Fibroblast of gingiva (primary cell): ENCODE measurements at places on chromosomes 4 and X.
A peak's percentile ranks its signal among the peaks of the same experiment; 100 is the strongest.

- DNase-seq = no peak
Observed at GRCh38 chr4:120051253-120051652, 15.4 kb downstream of the MAD2L1 start.

DNA sequence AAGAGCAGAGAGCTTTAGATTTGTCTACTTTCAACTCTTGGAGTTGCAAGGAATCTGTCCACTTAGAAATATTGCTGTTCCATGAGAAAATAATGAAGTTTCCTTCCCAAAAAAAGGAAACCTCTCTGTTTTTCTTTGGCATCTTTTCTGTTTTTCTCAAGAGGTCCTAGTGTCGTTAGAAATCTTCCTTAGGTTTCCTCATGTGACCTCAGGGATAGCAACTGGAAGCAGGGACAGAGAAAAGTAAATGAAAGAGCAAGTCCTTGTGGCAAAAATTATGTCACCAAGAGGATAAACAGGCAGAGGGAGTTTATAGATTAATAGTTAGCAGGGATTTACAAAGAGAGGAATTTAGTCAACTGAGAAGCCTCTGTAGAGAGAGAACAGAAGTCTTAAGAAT lies 478.4 kb upstream of the ADGRL3 start:
- DNase-seq = no peak

DNA sequence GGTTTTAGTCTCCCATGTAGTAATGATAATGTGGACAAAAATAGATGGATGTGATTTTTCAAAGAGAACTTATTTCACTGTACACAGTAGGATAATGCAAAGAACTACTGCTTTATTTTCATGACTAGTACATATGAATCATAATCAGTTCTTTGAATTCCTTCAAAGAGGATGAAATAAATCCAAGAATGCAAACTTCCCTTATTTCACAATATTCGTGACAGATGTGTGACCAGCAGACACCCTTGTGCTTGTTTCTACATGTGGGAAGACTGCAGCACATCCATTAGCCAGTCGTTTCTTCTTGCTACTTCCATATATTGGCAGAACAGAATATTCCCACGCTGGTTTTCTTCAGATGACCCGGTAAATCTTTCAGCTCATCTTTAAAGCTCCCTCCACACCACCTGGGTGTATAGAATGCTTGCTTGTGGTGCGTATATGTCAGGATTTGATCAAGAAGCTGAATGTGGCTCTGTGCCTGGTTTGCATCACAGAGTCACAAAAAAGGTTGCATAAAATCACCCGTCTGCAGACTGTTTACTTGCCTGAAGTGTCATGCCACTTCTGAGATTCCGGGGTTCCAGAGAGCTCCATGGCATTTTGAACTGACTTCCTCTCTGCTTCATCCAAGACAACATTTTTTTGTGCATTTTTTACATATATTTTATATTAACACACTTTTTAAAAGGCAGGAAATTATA lies 47.7 kb upstream of the FAT4 start:
- peak; percentile 89 for DNase-seq

GRCh38 chrX:78029663-78030062 lies 60.2 kb upstream of the PGAM4 start:
- peak; percentile 1 for DNase-seq

DNA sequence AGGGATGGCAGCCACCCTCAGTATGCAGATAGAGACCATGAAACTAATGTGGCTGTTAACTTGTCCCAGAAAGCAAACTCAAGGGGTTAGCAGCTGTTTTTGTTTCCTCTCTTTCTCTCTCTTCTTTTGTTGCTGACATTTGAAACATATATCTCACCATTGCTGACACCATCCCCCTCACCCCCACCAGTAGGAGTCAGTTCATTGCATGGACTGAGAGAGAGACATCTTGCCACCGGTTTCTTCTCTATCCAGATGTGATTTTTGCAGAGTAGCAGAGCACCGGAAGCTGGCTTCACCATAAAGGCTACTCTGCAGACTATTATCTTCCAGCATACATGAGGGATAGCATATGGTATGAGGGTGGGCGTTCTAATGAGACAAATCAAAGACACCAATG lies 177.1 kb upstream of the FRG1 start:
- DNase-seq = no peak

- no peak for DNase-seq
Observed at GRCh38 chr4:60913002-60913401, 287.1 kb upstream of the ADGRL3 start.

- no peak for DNase-seq
Observed at GRCh38 chr4:42915484-42915883, 23.0 kb downstream of the GRXCR1 start.

GRCh38 chrX:150696331-150696730 lies 3.1 kb downstream of the MTMR1 start:
- no peak for DNase-seq
